Activated T-helper 17 cell treated with anti-CD3 and anti-CD28 coated beads, Interleukin-2, amount 50 U/mL, for 72 hours (primary cell): ENCODE measurements at places on chromosomes 7 and 10.

- ATAC-seq = peak; percentile 29
These were observed 39.4 kb upstream of the AGK start for GRCh38 chr7:141511676-141512396.

DNA sequence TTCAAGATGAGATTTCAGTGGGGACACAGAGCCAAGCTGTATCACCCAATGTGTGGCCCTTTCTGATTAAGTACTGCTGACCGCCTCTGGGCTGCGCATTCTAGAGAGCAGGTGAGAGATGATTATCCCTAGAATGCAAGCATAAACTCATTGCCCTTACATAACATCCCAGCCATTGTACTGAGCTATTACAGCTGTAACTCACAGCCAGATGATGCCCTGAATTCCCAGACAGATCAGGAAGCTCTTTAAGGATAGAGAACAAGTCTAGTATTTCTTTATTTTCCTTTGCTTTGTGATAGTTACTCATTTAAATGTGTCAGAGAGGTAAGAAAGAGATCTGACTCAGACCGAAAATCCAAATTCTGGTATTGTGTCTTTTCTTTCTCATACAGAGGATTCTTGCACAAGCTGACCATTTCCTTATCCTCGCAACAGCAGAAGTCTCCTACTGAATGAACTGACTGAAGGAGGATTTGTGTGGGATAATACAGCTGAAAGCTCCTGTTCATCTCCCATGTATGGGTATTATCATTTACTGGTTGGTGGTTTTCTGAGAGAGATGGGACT, 58.4 kb downstream of the ZNF22 start:
- ATAC-seq = peak; percentile 21

DNA sequence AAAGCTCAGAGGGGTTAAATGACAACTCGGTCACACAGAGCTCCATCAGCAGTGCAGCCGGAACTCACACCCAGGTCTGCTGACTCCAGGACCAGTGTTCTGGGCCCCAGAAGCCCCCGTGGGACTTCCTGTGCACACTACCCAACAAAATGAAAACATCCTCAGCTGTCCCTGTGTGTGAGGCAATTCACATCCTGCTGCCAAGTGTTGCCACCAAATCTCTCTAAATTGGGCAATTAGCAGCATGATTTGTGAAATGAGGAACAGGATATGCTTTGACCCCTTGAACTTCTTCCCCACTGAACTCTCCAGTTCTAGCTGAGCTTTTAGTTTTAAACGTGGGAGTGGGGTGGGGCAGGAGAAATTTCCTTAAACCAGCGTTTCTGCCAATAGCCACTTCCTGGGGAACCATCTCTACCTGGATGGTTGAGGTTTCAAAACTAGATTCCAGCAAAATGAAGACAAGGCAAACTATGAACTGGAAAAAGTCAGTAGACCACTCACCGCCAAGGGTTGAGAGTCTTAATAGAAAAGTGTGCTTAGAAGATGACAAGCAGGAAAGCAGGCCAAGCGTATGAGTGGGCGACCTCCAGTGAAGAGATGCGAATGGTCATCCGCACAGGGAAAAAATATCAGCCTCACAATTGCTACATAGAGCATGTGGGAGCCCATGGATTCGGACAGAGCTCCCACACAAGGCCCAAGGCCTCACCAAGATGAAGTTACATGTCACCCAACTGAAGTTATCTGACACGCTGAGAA, 51.9 kb upstream of the CHST15 start:
- ATAC-seq = no peak

GRCh38 chr7:158784270-158784669, 45.0 kb downstream of the ESYT2 start:
- no peak for ATAC-seq

DNA sequence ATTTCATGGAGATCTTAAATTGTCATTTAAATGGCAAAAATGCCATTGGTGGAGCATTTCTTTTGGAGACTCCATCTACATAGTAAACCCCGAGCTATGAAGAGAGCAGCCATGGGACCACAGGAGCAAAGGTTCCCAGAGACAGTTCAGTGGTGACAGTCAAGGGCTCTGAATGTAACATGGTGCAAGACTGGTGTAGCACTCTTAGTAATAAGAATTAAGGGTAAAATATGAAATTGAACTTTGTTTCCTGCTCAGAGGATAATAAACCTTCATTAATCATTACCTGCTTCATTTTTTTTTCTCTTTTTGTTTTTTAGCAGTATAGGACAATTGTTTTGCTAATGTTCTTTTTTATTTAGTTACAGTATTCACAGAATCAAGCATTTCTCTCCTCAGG, 717.5 kb upstream of the POM121L12 start:
- no peak for ATAC-seq

DNA sequence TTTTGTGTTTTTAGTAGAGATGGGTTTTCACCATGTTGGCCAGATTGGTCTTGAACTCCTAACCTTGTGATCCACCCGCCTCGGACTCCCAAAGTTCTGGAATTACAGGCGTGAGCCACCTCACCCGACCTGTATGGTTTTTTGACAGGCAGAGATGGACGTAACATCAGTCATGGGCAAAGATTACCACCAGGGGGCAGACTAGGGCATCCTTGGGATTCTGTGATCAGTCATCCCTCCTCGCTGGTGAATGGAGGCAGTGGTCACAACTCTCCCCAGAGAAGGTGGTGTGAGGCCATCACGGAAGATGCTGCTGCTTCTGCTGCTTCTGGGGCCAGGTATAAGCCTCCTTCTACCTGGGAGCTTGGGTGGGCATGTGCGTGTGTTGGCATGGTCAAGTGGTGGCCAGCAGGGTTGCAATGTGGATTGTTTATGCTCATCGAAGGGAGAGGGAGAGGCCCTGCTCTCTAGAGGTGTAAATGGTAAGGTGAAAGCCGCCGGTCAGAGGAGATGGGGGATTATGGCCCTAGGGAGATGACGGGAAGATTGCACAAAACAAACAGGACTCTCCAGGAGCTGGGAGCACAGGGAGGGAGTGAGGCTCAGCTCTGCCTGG, 122.7 kb upstream of the PRSS1 start:
- ATAC-seq = peak; percentile 88

DNA sequence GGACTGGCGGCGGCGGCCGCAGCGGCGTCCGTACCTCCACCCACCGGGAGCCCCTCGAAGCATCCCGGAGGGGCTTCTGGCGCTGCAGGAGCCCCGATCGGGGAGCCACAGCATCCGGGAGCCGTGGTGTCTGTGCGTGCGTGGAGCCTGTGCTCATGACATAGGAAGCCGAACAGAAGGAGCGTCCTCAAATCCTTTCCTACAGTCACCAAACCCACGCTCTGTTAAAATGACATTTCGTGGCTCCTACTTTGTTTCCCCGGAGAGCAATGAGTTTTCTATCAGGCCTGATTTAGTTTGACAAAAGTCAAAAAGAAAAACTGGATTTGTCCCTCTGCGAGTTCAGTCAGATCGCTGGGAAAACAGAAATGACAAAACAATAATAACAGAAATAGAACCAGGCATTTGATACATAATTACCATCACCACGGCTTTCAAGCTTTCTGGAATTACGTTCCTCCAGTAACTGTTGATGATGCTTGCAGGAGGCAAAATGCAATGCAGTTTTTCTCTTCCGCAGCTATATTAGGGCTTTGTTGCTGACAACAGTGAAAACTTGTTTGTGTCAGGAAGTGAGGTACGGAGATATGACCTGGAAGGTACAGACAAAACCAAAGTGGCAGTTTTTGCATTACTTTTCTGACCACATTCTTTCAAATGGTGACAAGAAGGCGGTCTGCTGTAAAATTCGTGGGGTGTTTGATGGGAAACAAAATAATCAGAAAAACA, 219.3 kb upstream of the MKLN1 start:
- peak; percentile 40 for ATAC-seq

- no peak for ATAC-seq
These were observed 538.2 kb upstream of the CELF2 start for GRCh38 chr10:10479465-10479864.

DNA sequence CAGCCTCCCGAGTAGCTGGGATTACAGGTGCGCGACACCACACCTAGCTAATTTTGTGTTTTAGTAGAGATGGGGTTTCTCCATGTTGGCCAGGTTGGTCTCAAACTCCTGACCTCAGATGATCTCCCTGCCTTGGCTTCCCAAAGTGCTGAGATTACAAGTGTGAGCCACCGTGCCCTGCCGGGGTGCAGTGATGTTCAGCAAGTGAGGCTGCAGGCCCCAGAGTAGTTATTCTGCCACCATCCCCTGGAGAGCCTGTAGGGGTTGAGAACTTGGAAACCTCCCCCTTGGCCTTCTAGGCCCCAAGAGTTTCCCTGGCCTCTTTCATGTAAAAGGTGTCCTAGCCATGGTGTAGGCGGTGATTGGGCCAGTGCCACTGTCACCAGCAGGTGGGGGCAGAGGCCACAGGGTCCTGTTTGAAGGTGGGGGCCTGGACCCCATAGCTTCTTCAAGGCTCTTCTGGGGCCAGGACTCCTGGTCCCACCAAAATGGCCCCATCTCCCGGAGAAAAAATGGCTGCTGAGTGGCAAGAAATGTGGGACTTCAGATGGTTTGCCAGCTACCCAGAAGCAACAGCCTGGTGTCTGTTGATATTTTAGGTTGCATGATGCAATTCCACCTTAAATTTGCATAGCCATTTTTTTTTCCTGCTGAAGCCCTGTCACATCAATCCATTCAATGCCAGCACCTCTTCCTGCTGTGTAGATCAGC, 25.5 kb upstream of the INMT start:
- ATAC-seq = peak; percentile 11

- ATAC-seq = no peak
These were observed 326.9 kb upstream of the NPSR1 start for GRCh38 chr7:34331102-34331501.

- no peak for ATAC-seq
These were observed 440.1 kb downstream of the KCNMA1 start for GRCh38 chr10:77197544-77197943.

DNA sequence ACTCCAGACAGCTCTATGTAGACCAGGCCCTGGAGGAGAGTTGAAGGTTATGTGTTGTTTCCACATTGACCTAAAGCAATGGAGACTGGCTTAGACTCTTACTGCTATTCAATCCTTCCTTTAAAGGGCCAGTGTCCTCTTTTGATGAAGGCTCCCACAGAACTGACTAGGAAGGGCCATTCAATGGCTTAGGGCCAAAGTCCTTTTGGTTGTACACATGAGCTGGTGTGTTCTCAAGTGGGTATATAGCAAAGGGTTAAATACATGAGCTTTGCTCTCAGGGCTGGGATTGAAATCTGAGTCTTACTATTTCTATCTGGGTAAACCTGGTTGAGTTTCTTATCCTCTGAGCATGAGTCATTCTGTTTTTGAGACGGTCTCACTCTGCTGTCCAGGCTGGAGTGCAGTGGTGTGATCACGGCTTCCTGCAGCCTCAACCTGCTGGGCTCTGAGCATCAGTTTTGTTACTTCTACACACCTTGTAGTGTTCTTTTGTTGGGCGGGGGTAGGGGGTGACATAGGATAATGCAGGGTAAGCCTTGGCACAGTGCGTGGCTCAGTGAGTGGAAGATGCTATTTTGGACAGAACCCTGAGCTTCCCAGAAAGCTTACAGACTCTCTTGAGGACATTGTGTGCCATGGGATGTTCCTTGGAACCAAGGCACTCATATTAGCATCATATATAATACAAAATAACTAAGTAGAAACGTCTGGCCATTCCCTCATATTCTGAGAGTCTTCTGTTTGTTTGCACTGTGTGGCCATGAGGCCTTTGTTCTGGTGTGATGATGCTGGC, 90.1 kb downstream of the ABCC2 start:
- ATAC-seq = peak; percentile 44

DNA sequence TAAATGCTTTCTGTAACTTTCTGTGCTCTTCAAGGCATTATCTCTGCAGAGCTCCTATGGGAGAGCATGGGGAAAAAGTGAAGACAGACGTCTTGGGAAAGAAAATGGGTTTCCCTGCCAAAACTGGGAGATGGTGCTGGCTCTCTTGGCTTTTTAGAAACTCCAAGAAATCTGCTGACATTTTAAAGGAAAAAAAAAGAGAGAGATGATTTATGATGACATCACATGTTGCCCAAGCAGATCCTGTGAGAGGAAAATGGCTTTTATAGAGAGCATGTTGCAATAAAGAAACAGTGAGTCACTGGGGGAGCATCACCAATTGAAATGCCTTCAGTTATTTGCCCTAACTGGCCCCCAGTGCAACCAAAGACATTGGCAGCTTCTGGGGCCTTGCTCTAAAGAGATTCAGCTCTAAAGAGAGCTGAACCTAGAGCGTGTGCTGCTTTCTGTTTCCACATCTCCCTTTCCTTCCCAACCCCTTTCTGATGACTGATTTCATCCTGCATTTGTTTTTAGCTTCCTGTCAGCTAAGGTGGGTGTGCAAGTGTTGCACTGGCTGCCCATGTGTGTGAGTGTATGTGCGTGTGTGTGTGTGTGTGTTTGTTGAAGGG, 37.7 kb downstream of the LRMDA start:
- ATAC-seq = no peak

DNA sequence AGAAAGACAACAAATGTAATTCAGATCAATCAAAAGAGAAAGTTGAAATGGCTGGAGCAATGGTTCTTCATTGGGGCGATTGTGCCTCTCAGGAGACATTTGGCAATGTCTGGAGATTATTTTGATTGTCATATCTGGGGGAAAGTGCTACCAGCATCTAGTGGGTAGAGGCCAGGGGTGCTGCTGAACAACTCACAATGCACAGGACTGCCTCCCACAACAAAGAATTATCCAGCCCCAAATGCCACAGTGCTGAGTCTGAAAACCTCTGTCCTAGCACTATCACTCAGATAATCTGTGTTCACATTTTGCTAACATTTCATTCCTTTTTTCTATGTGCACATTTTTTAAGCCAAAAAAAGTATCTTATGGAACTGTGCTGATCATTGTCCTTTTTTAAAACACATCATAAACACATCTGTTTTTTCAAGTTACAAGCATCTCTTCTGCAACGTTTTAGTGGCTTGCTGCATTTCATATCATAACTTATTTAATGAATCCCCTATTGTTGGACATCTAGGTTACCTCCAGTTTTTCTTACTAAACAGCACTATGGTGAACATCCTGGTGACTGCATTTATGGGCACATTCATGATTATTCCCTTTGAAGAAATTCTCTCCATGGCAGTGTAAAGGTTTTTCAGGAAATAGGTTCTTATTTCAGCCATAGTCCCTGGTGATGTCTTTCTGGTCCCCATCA, 114.2 kb downstream of the C10orf105 start:
- ATAC-seq = no peak

- ATAC-seq = peak; percentile 52
These were observed 7.7 kb downstream of the DDX56 start for GRCh38 chr7:44565795-44566559.

- no peak for ATAC-seq
These were observed 47.3 kb upstream of the NPTX2 start for GRCh38 chr7:98569691-98570337.

DNA sequence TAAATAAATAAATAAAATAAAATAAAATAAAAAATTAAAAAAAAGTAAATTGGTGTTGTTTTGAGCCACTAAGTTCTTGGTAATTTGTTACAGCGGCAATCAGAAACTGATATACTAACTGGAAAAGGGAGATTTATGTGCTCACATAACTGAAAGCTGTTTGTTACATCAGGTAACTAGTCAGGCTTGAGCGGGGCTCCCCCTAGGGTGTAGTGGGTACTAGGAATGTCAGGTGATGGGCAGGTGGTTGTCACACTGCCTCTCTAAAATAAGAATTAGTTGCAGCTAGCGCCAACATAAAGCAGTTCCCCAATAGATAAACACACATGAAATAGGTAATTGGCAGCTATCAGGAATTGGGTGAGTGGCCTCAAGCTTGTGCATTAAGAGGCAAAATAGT, 1336.9 kb downstream of the XPNPEP1 start:
- ATAC-seq = no peak

GRCh38 chr7:43535031-43535451, 47.9 kb upstream of the STK17A start:
- ATAC-seq = no peak
